ENCODE measurements at places on chromosomes 11 and 22.

GRCh38 chr11:13324141-13324540, 46.6 kb downstream of the BMAL1 start:
- H3K27ac ChIP-seq = no peak overlapping the region
- no peak for DNase-seq
- H3K36me3 ChIP-seq = no peaks in the 10 kb centered on the region
- no peaks in the 10 kb centered on the region for H3K27me3 ChIP-seq
- H3K4me3 ChIP-seq = no peak overlapping the region

DNA sequence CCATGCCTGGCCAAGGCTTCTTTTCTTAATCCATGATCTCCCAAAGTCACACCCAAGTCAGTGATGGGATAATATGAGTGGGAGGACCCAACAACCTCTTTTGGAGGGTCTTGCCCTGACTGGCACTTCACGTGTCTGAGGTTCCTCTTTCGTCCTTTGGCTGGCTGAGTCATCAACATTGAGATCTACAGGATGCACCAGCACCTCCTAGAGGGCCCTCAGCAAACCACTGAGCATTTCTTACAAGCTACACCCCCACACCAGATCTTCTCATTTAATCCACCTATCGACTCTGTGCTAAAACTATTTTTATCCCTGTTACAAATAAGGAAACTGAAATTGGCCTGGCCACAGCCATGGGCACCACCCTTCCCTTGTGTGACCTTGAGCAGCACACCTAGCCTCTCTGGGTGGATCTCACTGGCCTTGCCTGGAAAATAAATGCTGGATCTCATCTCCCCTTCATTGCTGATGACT, 63.4 kb downstream of the FLI1 start:
- no peak overlapping the region for H3K27ac ChIP-seq
- H3K27me3 ChIP-seq = no peaks in the 10 kb centered on the region
- no peak overlapping the region for H3K4me3 ChIP-seq
- H3K4me1 ChIP-seq = peaks cover 6% of the 10 kb centered on the region

- DNase-seq = peak; percentile 59
- no peak overlapping the region for H3K4me3 ChIP-seq
- H3K4me1 ChIP-seq = no peaks in the 10 kb centered on the region
- H3K36me3 ChIP-seq = no peaks in the 10 kb centered on the region
Measured at GRCh38 chr11:113991170-113991569, 16.3 kb downstream of the HTR3A start.

GRCh38 chr11:33375236-33375635, 118.1 kb downstream of the HIPK3 start:
- H3K27me3 ChIP-seq = peaks cover 51% of the 10 kb centered on the region
- H3K36me3 ChIP-seq = no peaks in the 10 kb centered on the region
- no peaks in the 10 kb centered on the region for H3K4me1 ChIP-seq
- H3K4me3 ChIP-seq = peak overlapping the region; percentile 55
- DNase-seq = no peak

- H3K27me3 ChIP-seq = no peaks in the 10 kb centered on the region
- no peaks in the 10 kb centered on the region for H3K36me3 ChIP-seq
- H3K4me1 ChIP-seq = no peaks in the 10 kb centered on the region
- no peak overlapping the region for H3K27ac ChIP-seq
- DNase-seq = no peak
Measured at GRCh38 chr11:134730101-134730500, 318.1 kb upstream of the B3GAT1 start.

DNA sequence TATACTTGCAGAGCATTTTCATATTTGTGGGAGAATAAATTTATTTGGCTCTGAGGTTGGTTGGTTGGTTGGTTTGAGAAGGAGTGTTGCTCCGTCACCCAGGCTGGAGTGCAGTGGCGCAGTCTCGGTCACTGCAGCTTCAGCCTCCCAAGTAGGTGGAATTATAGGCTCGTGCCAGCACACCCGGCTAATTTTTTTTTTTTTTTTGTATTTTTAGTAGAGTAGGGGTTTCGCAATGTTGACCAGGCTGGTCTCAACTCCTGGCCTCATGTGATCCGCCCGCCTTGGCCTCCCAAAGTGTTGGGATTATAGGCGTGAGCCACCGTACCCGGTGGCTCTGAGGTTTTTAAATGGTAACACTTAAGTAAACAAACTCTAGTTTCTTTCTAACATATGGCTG, 161.1 kb downstream of the TEAD1 start:
- no peaks in the 10 kb centered on the region for H3K36me3 ChIP-seq
- H3K4me1 ChIP-seq = no peaks in the 10 kb centered on the region
- H3K4me3 ChIP-seq = no peak overlapping the region
